ENCODE measurements at places on chromosomes 11 and 22.

DNA sequence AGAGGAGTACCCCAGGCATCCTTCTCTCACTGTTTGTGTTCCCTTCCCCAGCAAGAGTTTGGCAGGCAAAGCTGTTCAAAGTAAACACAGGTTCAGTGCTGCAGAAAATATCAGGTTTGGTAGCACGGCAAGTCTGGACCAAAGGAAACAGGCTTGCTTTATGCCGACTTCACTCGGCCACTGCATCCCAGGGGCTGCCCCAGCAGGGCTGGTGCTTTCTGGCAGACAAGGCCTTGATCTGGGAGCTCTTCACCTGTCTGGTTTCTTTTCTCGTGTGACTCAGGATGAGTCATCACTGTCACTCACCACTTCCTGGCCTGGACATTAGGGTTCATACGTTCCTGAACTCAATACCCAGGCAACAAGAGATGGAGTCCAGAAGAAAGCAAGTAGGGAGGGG lies 52.6 kb upstream of the NAV2 start:
- peak; percentile 13 for DNase-seq

DNA sequence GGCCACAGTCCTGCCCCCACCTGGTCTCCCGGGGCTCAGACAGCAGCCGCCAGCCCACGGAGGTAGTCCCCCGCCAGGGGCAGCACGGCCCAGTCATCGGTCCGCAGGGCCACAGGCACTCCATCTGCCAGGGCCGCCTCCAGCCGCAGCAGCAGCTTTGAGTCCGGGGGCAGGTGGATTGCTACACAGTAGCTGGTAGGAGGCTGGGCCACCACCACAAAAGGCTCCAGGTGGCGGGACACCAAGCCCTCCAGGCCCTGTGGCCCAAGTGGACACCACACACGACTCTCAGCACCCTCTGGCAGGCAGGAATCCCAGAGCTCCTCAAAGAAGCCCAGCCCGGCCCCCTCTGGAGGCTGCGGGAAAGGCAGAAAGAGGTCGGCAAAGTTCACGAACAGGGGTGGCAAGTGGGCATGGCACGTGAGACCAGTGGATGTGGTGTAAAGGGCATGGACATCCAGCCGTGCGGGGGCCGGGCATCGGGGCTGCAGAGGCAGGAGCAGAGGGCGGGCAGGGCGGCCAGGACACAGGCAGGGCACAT lies 2.9 kb downstream of the AP5B1 start:
- DNase-seq, result no peak

DNA sequence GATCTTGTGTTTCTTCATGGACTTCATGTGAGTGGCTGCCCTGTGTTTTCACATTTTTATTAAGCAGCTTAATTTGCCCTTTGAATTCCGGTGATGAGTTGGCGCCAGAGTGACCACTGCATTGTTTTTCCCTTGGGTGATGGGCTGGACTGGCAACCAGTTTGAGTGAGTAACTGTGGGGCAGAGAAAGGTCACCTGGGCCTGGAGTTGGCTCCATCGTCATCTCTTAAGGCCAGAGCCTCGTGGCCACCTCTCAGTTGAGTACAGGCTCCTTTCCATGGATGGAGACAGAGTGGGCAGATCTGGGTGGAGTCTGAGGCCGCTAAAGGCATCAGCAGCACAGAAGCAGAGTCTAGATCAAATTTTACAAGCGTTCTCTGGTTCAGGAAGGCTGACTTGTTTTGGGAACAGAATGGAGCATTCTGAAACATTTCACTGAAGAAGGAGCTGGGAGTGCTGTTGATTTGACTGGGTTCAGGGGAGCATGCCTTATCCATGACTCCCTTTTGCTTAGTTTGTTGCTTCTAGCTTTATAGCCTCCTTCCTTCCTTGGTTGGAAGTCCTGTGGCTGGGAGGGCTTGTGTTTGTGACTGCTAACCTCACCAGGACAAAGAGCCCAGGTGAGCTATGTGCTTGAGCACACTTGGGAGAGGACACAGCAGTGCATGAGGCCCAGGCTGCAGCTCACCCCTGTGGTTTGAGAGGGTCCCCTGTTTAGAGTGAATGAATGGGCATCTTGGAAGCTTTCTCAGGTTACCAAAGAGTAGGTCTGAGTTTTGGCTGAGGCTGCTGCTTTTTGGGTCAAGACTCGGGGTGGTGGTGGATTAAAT lies 7.8 kb downstream of the BCR start:
- DNase-seq, result no peak

DNA sequence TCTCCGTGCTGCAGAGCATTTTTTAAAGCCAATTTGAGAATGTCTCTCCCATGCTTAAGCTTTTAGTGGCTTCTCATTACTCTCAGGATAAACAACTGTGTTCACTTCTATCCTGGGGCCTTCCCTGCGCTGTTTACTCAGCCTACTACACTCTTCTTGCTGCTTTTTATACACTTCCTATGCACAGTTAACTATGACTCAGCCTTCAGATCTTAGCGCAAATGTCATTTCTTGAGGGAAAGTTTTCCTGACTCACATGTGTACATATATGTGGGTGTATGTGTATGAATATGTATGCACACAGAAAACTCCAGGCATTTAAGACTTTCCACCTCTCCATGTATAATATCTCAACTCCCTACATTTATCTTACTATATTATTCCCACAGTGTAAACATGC lies 9.8 kb downstream of the THAP12 start:
- no peak for DNase-seq

DNA sequence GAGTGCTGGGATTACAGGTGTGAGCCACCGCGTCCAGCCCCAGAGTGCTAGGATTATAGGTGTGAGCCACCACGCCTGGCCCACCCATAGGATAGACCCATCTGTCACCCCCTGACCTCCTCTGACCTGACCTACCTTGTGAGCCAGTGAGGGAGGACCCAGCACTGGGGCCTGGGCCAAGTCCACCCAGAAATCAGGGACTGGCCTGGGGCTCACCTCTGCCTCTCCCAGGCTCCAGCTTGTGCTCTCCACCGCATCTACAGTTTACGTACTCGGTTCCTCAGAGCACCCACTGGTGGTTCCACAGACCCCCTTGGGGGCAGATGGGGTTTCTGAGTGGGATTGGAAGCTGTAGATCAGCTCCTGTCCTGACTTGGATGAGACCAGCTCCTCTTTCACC lies 6.4 kb downstream of the SLC29A2 start:
- no peak for DNase-seq

- no peak for DNase-seq
Measured at GRCh38 chr11:27281740-27282590, 81.0 kb downstream of the CCDC34 start.

- no peak for DNase-seq
Measured at GRCh38 chr11:64318766-64319761, 1.1 kb downstream of the PRDX5 start.

DNA sequence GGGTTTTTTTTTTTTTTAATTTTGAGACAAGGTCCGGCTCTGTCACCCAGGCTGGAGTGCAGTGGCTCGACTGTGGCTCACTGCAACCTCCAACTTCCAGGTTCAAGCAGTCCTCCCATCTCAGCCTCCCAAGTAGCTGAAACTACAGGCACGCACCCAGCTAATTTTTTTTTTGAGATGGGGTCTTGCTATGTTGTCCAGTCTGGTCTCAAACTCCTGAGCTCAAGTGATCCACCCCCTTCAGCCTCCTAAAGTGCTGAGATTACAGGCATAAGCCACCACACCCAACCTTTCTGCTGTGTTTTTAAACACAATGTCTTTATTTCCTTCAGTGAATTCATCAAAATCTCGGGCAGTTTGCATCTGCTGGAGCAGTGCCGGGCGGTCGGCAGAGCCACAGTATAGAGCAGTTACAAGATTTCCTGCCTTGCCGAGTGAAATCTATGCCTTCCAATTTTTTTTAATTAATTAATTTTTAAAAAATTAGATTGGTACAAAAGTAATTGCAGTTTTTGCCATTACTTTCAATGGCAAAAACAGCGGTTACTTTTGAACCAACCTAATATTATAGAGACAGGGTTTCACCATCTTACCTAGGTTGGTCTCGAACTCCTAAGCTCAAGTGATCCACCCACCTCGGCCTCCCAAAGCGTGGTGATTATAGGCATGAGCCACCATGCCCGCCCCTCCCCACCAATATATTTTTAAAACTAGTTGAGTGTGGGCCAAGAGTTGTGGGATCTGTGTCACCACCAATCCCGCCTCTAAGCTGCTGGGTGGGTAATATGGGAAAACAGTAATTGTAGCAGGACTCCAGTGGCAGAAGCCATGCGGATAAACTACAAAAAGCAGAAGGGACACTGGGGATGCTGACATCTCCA lies 2.7 kb upstream of the ACY3 start:
- DNase-seq, result no peak

- no peak for DNase-seq
Measured at GRCh38 chr11:11777897-11778296, 63.9 kb upstream of the USP47 start.

DNA sequence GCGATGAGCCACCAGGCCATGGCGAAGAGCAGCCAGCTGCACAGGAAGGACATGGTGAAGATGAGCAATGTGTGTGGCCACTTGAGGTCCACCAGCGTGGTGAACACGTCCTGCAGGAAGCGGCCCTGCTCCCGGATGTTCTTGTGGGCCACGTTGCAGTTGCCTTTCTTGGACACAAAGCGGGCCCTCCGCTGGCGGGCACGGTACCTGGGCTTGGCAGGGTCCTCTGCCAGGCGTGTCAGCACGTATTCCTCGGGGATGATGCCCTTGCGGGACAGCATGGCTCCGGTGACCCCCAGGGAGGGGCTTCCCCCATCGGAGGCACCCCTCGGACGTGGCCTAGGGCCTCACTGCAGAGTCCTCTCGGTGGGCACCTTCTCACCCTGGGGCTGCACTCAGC lies 648 bp downstream of the KCNJ11 start:
- no peak for DNase-seq

- DNase-seq, result no peak
Measured at GRCh38 chr11:120212926-120213325, 2.1 kb downstream of the OAF start.

Measured in activated naive CD8-positive, alpha-beta T cell treated with anti-CD3 and anti-CD28 coated beads, Interleukin-2, amount 50 U/mL, for 24 hours (primary cell).